Kidney (tissue), 22 donors: ENCODE measurements at places on chromosomes 2 and 18. TPM values are rescaled to one million over a fixed set of nuclear protein-coding genes. Genes with fewer than 3 reads are reported as not detected.

Gene ABCB11
- 0.03 TPM for total RNA-seq

Gene IMPA2
- total RNA-seq = 157 TPM

- DNase-seq = no peak
Observed at GRCh38 chr2:75480971-75481836, 79.5 kb downstream of the EVA1A start.

DNA sequence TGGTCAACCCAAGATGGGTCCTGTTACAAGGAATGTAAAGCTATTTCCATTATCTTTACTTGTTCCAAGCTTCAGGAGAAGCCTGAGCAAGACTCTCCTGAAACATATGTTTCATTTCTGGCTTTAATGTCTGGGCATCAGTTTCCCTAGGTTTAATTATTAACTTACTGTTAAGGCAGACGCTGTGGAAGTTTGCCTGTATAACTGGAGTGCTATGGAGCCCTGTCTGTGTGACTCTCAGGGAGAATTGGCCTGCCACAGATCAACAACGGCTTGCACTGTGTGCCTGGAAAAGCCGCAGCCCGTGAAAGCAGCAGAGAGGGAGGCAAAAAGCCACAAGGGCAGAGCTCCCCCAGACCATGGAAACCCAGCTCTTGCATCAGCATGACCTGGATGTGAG lies 22.1 kb upstream of the LONRF2 start:
- no peak for DNase-seq

DNA sequence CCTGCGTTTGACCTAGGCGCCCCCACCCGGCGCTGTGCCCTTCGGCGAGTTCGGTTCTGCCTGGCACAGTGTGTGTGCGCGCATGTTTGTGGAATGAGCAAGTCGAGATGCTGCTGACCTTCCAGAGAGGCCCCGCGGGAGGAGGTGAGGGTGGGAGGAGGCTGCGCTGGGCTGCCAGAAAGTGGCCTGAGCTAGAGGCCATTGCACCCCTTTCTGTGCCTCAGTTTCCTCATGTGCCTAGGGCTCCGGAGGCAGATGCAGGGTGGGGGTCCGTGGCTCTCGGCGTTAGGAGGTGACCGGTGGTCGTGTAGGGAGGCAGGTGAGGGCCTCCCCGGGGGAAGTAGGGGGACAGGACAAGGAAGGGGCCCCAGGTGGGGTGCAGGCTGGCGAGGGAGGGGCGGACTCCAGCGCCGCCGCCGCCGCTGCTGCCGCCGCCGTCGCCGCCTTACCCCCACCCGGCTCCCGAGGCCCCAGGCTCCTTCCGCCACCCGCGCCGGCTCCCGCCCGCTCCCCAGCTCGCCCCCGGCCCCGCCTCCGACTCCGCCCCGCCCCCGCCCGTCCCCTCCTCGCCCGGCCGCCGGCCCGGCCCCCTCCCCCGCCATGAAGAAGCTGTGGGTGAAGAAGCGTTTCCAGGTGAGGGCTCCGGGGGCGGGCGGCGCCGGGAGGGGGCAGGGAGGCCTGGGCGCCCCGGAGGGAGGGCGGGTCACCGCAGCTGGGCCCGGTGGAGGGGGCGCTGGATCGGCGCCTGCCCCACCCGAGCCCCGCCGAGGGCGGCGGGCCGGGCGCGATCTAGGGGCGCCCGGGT lies 7.0 kb downstream of the SPEG start:
- DNase-seq = peak; percentile 83

DNA sequence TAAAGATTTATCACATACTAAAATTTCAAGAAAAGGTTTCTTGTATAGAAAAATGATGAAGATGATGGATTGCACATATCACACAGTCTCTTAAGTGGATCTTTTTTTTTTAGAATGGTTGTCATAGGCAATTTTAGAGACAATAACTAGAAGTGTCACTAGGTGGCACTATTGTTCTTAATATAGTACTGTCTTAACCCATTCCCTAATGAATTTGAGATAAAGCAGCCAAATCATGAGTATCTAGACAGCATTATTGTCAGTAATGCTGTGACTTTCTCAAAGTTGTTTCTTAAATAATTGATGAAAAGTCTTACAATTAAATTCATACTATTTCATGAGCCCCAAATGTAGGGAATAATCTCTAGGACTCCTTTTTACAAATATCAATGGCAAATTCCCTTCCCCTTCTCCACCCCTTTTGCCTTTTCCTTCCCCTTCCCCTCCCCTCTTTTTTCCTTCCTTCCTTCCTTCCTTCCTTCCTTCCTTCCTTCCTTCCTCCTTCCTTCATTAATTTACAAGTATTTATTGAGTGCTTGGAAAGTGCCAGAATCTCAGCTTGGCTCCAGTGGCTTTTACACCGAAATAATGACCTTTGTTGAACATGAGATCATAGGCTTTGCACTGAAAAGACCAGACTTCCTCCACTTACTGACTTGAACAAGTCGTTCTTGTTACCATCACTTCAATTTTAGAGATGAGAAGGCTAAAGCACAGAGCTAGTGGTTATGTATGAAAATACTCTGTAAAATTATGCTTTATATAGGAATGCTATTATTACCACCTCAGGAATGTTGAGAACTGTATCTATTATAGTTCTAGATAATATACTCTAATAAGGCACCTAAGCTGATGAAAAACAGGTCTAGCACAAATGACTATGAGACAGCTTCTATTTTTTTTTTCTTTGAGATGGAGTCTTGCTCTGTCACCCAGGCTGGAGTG lies 19.8 kb downstream of the MYL12B start:
- DNase-seq = no peak

DNA sequence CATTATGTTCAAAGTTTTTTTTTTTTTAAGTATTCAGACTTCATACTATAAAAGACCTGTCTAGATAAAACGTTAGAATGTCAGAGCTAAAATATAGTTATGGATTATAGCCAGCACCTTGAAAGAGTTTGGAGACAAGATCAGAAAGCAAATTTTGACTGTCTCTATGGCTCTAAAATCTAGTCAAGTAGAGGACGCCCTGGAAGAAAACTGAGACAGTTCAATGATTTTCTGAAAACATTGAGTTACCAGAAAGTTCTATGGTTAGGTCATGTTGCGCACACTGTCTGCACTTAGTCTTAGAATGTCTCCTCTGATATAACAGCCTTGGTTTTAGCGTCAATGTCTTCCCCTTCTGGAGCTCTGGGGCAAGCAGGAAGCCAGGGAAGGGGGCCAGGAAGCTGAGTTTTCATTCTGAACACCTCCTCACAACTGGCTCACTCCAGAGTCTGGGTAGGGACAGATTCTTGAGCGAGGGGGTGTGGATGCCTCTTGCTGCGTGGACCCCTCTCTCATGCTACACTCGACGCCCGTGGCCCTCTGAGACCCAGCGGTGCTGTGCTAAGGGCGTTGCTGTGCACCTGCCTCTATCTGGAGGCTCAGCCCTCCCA lies 99.5 kb downstream of the RNF144A start:
- no peak for DNase-seq
